ENCODE measurements at places on chromosomes 1 and 21. TPM values are rescaled to one million over a fixed set of nuclear protein-coding genes. Genes with fewer than 3 reads are reported as not detected.

- DNase-seq = no peak
Measured at GRCh38 chr1:208081972-208082371, 162.2 kb downstream of the PLXNA2 start.

DNA sequence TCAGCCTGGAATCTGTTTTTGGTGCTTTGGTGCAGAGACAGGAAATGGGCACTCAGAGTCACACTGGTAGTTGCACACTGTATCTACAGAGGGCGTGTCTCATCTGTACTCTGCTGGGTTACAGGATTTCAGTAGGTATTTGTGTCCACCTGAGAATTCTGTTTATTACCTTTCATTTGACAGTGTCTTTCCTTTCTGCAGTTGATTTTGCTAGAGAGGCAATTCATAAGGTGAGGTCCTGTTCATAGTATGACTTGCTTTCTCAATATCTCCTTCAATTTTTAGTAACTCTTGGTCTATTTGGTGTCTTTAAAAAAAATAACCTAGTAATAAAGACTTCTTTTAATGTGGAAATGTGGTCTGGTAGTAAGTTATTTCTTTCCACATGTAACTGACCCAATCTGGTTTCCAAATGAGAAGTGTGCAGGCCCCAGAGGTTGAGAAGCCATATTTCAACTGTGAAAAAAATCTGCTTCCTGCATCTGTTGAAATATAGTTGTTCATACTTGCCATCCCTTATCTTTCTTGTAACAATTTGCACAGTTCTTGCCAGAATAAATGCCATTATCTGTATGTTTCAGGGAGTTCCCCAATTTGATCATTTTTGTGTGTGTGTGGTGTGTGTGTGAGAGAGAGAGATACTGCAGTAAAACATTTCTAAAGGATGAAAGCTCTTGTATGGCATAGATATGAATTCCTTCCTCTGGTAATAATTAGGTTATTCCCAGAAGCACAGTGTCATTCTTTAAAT, 78.4 kb upstream of the DNAJC6 start:
- no peak for DNase-seq

- no peak for DNase-seq
Measured at GRCh38 chr1:227304665-227305064, 13.6 kb downstream of the CDC42BPA start.

GRCh38 chr1:8137481-8138244, 111.6 kb upstream of the ERRFI1 start:
- no peak for DNase-seq

DNA sequence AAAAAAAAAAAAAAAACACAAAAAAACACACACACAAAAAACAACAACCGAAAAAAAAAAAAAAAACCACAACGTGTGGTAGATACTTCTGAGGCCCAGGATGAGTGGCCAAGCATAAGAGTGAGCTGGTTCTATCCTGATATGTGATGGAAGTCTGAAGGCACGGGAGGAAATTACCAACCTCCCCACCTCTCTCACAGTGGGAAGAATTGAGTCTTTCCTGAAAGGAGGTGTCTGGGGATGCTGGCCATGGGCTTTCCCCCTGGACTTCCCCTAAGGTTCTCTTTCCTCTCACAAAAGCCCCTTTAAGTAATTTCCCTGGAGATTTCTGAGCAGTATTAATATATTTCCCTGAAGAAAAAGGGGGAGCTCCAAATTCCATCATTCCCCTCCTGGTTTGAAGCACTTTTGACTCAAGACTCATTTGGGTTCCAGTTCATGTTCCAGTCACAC, 5.2 kb downstream of the TMCC2 start:
- no peak for DNase-seq

DNA sequence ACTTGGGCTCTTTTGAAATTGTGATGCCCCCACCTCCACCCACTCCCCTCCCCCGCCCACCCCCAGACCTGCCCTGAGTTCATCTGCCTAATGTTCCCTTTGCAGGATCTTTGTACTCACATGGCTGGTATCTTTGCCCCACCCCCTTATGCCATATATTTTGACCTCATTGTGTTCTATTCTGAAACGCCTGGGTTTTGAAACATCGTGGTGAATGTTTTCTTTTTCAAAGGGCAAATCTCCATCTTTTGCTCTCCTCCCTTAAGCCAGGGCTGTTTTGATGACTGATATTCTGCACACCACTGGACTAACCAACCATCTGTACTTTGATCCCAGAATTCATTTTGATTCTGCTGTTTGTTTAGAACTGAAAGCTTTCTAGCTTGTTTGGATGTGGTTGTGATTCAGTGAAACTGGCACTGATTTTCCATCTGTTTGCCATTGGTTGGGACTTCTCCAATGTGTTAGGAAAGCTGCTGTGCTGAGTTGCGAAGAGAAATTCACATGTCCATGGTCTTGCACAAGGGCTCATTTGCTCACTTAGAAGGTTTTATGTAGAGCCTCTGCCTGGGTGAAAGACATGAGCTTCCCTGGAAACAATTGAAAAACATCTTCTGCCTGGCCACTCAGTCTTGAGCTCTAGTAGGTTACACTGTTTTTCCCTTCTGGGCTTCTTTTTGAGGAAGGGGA, 16.5 kb downstream of the SMAP2 start:
- no peak for DNase-seq

DNA sequence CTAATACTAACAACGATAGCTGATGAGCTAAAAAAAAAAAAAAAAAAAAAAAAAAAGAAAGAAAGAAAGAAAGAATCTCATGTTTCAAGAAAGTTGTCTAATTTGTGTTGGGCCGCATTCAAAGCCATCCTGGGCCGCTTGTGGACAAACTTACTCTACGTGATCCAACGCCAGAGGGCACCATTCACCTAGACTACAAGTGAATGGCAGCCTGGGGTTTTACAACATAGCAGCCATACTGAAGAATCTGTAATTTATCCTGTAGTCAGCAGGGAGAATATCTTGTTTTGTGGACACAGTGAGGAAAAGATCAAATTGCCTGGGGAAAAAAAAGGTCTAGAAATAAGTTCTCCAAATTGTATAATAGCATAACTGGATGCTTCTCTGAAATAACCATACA, 47.0 kb downstream of the CYP2J2 start:
- no peak for DNase-seq

DNA sequence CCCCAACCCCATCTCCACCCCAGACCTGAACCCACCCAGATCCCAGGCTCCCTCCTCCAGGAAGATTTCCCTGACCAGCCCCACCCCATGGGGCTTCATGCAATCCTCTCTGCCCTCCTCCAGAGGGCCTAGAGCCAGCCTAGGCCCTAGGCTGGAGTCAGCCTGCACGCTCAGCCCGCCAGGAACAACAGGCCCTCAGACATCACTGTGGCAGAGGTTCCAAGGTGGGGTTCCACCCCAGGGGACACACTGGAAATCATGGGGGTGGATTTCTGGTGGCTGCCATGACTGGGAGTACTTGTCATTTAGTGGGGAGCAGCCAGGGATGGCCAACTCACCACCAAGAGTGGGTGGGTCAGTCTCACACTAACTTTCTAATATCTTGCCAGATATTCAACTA, 122.0 kb downstream of the GLIS1 start:
- no peak for DNase-seq

OR6K3 gene
- polyA plus RNA-seq = not detected

PADI3 gene
- 1.9 TPM for polyA plus RNA-seq

FASLG gene
- polyA plus RNA-seq = not detected

HIPK1 gene
- polyA plus RNA-seq = 46.2 TPM

ASAP3 gene
- polyA plus RNA-seq = 62.6 TPM

All from H1 (cell line).